NCI-H524 treated with DMSO at 0.1 percent for 48 hours (cell line): ENCODE measurements at places on chromosomes 1 and 21.

- no peak for DNase-seq
These were observed 670 bp downstream of the COX20 start for GRCh38 chr1:244836135-244836521.

GRCh38 chr1:207103892-207104373 lies at the start of gene C4BPA:
TSS of gene C4BPA (plus strand) at chr1:207104233. CDS start at chr1:207113026, 8,793 bp downstream.
- no peak for DNase-seq

DNA sequence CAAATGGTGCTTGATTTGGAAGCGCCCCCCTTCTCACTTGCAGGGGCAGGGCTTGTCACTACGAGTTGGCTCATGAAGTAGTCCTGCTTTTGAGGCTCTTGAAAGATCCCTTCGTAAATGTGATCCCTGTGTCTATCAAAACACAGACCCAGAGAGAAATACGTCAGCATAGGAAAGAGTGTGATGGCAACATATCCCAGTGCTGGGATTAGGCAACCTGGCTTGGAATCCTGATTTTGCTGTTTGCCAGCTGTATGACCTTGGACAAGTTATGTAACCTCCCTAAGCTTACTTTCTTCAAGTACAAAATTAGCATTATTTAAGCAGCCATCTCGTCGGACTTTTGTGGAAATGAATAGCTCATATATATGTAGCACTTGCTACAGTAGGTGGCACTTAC lies 228.4 kb downstream of the ATG4C start:
- DNase-seq, result no peak

DNA sequence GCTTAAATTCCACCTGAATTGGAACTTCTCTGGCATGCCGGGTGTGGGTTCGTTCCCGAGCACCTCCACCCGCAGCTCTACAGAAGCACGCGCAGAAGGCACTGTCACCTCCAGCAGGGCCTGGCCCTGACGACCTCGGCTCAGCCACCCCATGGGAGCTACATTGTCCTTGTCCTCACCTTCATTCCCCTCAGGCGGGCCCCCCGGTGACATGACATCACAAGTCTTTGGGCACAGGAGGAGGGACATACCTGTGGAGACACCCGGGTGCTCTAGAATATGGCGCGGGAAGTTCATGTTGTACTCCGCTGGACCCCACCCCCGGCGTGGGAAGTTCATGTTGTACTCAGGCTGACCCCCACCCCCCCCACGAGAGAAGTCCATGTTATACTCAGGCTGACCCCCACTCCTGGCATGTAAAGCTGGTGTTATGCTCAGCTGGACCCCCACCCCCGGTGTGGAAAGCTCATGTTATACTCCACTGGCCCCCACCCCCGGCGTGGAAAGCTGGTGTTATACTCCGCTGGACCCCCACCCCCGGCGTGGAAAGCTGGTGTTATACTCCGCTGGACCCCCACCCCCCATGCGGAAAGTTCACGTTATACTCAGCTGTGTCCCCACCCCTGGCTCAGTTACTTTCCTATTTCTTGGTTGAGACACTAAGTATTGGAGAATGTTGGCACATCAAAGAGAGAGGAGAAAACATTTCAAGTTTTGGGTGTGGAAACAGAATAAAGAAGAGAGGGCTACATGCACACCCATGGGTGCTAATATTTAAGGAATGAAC lies 37.6 kb downstream of the UMODL1 start:
- DNase-seq, result no peak

GRCh38 chr1:5738911-5739462 lies 253.2 kb downstream of the NPHP4 start:
- DNase-seq, result no peak

DNA sequence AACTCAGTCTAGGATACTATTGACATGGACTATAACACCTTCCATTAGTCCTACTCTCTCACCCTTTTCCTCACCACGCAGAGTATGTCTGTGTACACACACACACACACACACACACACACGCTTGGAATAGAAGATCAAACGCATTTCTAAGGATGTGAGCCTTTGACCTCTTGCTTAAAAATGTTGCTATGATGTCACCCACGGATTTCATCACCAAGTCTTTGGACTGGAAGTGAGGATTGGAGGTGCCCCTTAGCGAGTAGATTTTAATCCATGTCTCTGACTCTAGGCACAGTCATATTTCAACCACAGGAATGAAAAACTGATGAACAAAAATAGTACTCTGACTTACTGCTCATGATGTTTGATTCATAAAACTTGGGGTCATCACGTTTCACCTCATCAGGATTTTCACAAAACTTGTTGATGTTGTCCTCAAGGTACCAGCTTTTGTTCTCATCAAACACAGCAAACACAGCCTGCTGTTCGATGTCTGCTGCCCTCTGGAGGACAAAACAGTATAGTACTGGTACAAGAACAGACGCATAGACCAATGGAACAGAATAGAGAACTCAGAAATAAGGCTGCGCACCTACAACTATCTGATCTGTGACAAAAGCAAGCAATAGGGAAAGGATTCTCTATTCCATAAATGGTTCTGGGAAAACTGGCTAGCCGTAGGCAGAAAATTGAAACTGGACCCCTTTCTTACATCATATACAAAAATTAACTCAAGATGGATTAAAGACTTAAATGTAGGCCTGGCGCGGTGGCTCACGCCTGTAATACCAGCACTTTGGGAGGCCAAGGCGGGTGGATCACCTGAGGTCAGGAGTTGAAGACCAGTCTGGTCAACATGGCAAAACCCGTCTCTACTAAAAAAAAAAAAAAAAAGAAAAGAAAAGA lies 39.9 kb downstream of the F5 start:
- no peak for DNase-seq

DNA sequence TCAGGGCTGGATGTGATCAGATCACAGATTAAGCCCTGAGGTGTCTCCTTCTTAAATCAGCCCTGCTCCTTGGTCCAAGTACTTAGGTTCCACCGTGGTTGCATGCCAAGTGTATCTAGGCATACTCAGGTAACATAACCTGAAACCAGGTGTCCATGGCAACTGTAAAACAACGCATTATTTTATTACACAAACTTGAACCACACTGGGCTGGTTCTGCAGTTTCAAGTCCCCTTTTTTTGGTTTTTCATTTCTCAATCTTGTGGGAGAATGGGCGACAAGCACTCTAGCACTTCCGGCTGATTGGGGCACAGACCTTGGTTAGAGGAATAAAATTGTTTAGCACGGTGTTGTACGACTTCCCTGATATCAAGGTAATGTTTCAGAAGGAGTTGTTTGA lies 65.2 kb downstream of the GBP6 start:
- no peak for DNase-seq

GRCh38 chr1:106200711-106201110 lies 855.8 kb upstream of the PRMT6 start:
- DNase-seq, result no peak

GRCh38 chr1:156727492-156727891 lies 777 bp upstream of the METTL25B start:
- DNase-seq, result no peak
